Effector memory CD8-positive, alpha-beta T cell (primary cell): ENCODE measurements at places on chromosomes 1 and 21.

GRCh38 chr1:150281221-150281757 lies 1.1 kb upstream of the CIART start:
- peak; percentile 37 for DNase-seq

GRCh38 chr1:34488080-34488708 lies 266.7 kb upstream of the GJB5 start:
- DNase-seq, result no peak

DNA sequence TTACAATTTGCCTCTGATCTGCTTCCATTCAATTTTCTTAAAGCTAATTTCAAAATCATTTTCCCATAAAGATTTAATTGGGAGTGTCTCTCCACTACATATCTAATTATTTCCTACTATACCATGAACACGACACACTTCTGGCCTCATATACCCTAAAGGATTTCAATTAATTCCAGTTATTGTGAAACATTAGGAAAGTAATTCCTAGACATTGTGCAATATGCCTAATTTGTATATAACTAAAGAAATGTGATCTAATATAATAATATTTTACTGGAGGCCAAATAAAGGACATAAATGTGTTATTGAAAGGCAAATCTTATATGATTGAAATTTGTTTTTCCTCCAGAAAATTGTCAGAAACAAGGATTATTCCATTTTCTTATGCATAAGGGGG lies 727.2 kb upstream of the ADGRL2 start:
- no peak for DNase-seq

DNA sequence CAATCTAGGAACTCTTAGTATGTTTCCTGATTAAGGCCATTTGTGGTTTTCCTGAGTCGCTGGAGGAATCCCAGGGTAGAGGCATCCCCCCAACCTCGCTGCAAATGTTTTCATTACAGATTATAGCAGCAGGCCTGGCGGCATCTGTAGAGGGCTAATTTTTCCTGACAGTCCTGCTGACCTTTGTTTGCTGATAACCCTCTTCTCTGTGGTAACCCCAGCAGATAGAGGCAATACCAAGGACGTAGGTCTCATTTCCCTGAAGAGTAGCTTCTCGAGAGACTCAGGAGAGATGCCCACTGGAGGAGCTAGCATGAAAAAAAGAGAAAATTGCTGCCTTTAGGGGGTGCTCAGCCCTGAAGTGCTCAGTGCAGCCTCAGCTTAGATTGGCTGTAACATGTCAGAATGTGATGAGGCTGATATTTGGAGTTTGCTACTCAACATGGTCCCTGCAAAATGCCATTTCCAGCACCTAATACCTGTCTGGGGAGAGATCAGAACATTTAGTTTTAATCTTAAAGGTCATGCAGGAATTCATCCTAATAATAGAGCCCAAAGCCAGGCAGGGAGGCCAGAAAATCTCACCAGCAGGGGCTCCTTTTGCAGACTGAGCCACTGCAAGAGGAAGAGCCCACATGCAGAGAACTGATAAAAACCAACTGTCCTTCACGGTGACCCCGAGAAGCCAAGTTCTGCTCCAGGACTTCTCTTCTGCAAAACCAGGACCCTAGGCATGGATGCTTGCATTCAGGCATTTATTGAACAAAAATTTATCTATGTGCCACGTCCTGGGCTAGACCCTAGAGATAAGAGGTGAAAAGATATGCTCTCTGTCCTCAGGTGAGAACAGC lies 184.5 kb downstream of the KAZN start:
- DNase-seq, result no peak

GRCh38 chr1:20848162-20848561 lies 61.1 kb upstream of the HP1BP3 start:
- DNase-seq, result no peak
